ENCODE measurements at places on chromosomes 4 and X.

- no peak for DNase-seq
Measured at GRCh38 chr4:18981234-18981615, 959.7 kb upstream of the LCORL start.

DNA sequence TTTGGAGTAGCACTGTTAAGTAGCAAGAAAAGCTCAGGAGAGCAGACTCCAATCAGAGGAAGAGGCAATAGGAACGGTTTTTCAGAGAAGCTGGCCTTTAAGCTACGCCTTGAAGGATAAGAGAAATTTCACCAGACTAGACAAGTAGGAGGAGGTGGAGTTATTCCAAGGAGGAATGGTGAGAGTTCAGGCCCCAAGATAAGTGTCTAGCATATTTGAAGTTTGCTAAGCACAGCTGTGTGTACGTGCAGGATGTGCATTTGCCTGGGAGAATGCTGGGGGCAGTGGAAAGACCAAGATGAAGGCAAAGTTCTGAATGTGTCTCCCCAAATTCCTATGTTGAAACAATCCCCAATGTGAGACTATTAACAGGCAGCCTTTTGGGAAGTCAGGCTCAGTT lies 91.6 kb downstream of the SOWAHB start:
- no peak for DNase-seq

DNA sequence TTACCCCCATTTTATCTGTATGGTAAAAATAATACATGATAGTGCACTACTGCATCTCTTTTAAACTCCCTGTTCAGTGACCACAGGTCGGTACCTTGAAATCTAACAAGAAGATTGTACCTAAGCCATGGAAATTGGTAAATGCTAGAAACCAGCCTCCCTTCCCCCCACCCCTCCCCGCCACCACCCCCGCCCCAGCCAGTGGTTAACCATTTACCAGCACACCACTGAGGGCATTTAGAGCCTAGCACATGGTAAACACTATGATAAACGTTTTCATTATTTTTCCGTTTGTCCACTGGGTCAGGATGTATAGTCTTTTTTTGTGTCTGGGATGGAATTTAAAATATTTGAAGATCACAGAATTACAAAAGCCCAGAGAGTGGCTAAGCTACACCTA lies 703 bp upstream of the FTSJ1 start:
- DNase-seq = no peak

DNA sequence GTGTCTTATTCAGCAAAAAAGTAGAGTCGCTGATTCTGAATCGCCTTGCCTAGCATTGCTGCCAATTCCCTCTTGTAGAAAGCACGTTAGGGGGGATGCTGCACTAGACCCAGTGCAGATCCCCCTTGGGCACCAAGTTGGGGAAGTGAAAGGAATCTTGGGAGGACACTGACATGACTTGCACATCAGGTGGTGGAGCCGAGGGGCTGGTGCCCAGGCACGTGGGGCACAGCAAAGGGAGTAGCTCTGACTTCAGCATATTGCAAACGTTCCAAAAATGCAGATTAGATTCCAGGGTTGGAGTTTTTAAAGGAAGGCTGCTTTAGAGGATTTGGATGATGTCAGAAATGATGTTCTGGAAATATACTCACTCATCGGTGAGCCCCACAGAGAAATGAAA lies 47.4 kb upstream of the GPM6B start:
- DNase-seq = no peak

DNA sequence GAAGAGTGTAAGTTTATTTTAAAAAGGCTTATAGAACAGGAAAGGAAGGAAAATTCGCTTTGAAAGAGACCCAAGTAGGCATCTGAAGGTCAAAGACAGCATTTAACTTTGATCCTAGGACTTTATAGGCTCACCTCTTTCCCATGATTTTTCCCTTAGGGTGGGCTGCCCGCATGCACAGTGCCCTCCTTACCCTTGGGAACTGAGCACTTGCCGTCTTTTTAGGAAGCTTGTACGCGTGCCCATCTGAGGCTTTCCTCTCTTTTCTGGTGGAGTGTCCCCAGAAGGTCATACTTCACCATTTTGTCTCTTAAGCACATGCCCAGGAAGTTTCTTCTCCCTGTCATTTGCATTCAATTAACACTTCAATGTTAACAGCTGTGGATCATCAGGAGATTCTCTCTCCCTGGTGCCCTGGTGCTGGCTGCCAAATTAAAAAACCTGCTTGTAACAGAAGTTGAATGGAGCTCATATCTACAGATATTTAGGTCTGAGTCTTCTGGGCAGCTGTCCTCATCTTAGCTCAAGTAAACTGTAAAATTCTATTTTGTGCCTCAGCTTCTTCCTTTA lies 38.4 kb upstream of the IL9R start:
- no peak for DNase-seq

DNA sequence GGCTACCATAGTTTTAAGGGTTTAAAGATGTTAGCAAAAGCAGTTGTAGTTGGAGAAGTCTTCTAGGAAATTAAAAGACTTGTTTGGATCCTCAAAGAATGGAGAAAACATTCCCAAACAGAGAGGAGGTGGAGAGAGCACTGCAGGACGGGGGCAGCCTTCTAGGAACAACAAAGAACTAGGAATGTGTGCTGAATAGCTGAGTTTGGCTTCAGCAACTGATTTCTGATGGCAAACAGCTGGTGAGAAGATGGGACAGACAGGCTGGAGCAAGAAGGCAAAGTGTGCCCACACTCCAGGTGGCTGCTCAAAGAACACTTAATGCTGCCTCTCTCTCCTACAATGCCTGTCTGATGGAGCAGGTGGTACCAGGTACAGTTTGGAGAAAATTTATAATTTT lies 1331.1 kb downstream of the ADGRL3 start:
- DNase-seq = no peak

GRCh38 chr4:107808572-107808971 lies 16.2 kb upstream of the SGMS2 start:
- DNase-seq = no peak

GRCh38 chr4:107894138-107894603 lies 37.2 kb upstream of the CYP2U1 start:
- no peak for DNase-seq

GRCh38 chr4:142443469-142443868 lies 402.6 kb downstream of the INPP4B start:
- DNase-seq = no peak

DNA sequence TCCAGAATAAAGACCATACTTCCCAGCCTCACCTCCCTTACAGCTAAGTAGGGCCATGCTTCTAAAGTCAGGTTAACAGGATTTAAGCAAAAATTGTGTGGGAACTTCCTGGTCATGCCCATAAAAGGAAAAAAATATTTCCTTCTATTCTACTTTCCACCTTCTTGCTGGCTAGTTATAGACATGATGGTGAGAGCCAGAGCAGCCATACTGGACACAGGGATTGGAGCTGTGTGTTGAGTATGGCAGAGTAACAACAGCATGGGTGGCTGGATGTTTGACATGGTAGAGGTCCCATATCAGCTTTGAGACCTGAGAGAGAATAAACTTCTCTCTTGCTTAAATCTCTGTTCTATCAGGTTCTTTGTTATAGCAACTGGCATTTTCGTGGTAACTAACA lies 15.1 kb upstream of the CBR4 start:
- DNase-seq = no peak

GRCh38 chr4:8862800-8863685 lies 8.6 kb downstream of the HMX1 start:
- no peak for DNase-seq

DNA sequence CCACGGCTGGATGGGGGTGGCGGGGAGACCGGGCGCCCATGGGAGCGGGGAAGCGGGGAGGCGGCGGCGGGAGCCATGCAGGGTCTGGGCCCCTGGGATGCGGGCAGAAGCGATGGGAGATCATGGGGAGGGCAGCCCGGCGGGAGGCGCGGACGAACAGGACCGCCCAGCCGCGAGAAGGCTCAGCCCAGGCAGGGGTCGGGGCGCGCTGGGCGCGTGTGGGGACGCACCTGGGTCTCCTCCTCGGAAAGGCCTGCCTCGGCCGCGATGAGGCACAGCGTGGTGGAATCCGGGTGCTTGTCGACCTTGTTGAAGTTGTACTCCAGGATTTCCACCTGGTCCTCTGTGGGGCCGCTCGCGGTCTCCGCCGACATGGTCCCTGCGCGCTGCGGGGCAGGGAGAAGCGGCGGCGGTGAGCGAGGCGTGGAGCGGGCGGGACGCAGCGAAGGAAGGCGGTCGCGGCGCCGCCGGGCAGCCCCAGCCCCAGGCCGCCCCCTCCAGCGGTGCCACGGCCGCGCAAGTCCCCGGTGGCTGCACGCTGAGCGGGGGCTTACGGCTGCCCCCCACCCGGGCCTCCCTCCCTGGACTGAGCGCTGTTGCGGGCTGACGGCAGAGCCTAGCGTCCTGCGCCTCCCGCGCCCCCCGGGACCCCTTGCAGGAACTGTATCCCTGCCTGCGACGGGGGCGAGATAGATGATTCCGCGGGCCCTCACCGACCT lies 25.3 kb downstream of the HOPX start:
- DNase-seq = no peak

- DNase-seq = peak; percentile 4
Measured at GRCh38 chr4:130808492-130808891, 1712.5 kb downstream of the C4orf33 start.

GRCh38 chr4:125013891-125014290 lies 300.9 kb upstream of the FAT4 start:
- no peak for DNase-seq

- no peak for DNase-seq
Measured at GRCh38 chr4:118869808-118870342, 18.8 kb upstream of the SYNPO2 start.

DNA sequence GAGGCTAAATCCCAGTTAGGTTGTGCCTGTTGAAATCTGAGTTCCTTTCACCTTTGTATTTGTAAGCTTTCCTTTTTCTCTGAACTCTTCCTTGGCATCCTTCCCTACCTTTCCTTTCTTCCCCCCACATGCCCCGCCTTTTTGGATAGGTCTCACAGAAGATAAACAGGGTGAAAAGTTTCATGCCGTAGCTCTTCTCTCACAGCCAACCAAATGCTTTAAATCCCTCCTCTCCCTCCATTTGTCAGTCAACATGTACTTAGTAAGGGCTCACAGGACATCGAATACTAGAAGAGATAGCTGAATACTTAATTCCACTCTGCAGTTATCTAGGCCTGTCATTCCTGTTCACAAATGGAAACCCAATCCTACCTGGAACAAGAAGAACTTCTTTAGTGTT lies 107.1 kb upstream of the BMPR1B start:
- DNase-seq = no peak

DNA sequence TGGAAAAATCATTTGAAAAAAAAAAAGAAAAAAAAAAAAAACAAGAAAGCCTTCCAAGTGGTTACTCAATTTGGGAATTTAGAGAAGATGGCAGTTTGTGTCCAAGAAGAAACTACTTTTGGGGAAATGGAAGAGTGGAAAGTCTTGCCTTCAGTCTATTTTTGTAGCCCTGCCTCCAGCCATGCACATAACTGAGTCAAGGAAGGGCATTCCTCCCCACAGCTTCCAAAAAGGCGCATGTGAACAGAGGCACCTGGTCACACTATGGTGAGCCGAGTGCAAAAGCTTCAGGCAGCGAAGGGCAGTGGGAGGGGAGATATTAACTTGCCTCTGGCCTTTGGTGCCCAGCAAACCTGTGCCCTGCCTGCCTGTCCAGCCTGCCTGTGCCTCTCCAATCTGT lies 163.7 kb downstream of the SMIM20 start:
- DNase-seq = no peak

DNA sequence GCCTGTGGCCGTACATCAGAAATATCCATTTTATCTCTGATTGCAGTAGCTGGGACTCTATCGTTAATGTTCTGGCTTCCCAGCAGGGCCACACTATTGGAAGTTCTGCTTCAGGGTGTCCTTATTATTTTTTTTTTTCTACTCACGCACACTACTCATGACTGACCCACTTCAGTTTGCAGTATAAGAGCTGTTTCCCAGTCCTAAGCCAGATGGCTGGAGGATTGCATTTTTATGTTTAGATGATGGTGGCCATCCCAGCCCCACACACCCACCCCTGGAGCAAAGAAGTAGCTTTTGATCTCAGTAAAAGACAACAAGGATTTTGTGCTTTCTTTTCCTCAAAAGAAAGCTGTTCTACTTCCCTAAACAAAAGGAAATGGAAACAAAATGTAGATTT lies 557.0 kb upstream of the GALNTL6 start:
- DNase-seq = no peak

Measured in smooth muscle cell of the brain vasculature (primary cell).